ENCODE measurements at places on chromosomes 11 and 22.

- no peak for DNase-seq
Observed at GRCh38 chr11:129825380-129825779, 9.7 kb downstream of the TMEM45B start.

DNA sequence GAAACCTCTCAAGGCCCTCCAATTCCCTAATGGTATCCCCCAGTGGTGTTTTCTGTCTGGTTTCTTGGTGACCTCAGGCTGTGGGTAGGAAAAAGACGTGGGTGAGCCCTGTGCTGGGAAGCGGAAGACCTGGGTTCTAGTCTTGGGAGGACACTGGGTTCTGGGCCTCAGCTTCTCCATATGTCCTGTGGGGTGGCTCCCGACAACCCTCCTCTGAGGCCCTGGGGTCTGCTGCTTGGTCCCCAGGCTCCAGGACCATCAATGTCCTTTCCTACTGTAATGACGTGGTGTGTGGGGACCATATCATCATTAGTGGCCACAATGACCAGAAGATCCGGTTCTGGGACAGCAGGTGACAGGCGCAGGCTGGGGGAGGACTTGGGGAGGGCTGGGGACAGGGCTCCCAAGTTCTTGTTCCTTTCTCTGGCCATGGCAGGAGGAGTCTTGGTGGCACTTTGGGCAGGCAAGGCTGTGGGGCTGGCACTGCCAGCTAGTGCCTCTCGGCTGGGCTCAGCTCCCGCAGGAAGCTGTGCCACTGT lies 12.8 kb downstream of the ATG16L2 start:
- no peak for DNase-seq

GRCh38 chr11:70734911-70735310 lies 336.6 kb downstream of the CTTN start:
- no peak for DNase-seq

DNA sequence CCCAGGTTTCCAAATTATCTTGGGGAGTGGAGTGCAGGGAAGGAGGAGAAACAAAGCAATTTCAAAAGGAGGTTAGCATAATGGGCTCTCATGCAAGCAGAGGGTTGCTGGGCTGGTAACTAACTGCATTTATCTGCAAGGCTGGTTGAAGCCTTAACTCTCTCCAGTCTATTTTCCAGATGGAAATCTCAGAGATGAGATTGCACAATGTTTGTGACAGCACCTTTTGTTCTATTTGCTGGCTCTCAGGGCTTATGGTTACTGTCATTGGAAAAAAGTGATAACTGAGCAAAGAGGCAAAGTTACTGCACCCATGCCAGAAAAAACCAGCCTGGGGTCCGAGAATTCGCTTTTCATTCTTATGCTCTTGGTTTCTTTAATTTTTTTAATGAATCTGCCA lies 33.2 kb downstream of the ABCC8 start:
- no peak for DNase-seq

- DNase-seq = no peak
Observed at GRCh38 chr22:35746946-35747703, 29.5 kb downstream of the APOL5 start.

DNA sequence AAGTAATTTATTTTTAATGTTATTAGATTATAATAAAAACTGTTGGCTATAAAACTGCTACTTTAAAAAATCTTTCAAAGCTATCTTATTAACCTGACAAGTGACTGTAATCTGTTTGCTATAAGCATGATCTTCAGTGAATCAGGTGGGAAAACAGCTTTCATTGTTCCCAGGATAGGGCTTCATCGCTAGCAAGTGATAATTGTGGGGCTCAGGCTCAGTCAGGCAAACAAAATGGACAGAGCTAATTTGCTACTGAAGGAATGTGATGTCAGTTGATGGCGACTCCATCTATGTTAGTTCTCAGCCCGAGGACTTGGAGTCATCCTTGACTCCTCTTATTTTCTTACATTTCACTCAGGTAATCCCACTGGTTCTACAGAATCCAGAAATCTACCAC lies 125.0 kb downstream of the RASSF10 start:
- DNase-seq = no peak

GRCh38 chr11:109734566-109734965 lies 312.6 kb downstream of the C11orf87 start:
- DNase-seq = no peak

DNA sequence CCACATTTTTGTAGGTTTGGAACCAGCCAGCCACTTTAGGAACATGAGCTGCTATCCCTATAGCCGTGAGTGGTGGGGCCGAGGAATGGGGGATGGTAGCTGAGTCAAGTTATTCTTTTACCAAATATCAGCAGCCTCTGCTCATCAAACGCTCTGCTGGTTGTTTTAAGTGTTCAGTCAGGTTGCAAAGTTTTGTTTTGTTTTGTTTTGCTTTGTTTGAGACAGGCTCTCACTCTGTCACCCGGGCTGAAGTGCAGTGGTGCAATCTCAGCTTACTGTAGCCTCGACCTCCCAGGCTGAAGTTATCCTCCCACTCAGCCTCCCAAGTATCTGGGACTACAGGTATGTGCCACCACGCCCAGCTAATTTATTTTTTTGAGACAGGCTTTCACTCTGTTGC lies 14.4 kb downstream of the CABIN1 start:
- DNase-seq = no peak

DNA sequence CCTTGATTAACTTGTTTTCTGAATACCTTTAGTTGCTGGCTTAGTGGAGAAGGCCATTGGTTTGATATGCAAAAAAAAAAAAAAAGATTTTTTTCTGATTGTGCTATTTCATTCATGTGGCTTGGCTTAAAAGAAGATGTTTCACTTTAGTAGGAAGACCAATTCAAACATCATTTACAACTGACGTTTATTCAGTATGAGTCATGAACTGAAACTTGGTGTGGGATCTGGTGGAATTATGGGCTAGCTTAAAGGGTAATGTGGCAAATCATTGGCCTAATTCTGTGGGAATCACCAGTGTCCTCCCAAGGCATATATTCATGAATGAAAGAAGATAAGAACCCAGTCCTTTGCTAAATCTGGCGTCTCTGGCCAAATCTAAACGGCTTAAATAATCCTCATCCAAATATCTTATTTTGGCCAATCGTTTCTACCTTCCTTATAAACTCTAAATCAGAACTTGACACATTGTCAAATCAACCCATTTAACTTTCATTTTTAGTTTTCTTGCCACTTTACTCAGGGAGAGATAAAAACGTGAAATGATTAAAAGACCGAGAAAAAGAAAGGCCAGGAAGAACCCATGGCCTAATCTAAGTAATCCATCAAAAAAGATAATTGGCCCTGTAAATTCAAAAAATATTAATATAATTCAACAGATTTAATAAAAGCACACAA lies 77.0 kb downstream of the DDIAS start:
- DNase-seq = no peak

- DNase-seq = no peak
Observed at GRCh38 chr11:100827934-100828661, 141.0 kb downstream of the ARHGAP42 start.

Data from right atrium auricular region (tissue), 2 donors.